ENCODE measurements at places on chromosomes 3 and 15.

GRCh38 chr3:9398700-9399336 is 1.4 kb downstream of the SETD5 start:
- DNase-seq, result peak; percentile 52

- no peak for DNase-seq
These were observed 7.6 kb downstream of the XXYLT1 start for GRCh38 chr3:195263193-195263924.

GRCh38 chr3:156615592-156616173 is 58.7 kb upstream of the TIPARP start:
- DNase-seq, result no peak

DNA sequence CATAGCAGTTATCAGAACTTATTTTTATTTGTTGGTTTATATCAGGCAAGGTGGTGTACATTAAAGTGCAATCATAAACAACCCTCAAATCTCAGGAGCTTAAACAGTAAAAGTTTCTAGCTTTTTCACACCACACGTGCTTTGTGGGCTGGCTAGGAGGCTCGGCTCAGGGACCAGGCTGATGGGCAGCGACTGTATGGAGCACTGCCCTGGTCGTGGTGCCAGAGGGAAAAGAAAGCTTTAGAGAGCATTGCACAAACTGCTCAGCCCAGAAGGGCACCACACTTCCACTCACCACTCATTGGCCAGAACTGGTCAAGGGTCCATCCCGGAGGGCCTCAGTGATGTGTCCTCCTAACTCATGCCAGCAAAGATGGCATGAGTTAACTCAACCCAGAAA is 123.2 kb downstream of the AQP9 start:
- no peak for DNase-seq

DNA sequence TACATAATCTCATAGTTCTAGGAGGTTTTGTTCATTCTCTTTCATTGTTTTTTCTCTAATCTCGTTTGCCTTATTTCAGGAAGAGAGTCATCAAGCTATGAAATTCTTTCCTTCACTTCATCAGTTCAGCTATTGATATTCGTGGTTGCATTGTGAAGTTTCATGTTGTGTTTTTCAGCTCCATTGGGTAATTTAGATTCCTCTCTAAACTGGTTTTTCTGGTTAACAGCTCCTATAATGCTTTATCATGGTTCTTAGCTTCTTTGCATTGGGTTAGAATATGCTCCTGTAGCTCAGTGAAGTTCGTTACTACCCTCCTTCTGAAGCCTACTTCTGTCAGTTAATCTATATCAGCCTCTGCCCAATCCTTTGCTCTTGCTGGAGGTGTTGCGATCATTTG is 69.4 kb upstream of the CD96 start:
- no peak for DNase-seq

DNA sequence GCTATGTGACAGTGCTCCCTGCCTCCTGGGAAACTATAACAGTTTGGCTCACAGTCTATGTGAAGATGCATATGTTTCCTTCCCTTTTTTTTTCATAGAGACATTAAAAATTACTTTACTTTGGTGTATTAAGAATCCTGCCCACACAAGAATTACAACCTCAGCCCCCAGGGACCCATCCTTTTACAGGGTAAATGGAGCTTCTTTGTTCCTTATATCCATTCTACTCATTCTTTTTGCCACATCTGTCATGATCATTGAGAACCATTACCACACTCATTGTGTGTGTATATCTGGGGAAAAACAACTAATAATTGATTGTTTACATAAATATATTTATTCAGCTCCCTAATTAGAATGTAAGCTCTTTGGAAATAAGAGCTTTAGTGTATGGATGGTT is 157.4 kb downstream of the SSR3 start:
- DNase-seq, result no peak

DNA sequence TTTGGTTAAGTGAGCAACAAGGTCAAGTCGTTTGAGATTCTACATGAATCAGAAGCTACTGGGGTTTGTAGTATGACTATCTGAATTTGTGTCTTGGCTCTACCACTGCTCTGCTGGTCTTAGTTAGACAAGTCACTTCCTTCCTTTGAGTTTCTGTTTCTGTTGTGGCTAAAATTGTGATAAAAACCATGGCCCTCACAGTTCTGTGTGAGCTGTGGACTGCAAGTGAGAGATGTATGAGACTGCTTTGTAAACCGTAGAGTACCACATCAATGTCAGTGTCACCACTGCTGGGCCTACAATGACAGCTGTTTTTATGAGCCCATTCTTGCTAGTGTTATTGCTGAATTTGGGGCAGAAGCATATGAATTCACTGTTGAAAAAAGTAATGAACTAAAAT is 32.7 kb downstream of the RARB start:
- no peak for DNase-seq

DNA sequence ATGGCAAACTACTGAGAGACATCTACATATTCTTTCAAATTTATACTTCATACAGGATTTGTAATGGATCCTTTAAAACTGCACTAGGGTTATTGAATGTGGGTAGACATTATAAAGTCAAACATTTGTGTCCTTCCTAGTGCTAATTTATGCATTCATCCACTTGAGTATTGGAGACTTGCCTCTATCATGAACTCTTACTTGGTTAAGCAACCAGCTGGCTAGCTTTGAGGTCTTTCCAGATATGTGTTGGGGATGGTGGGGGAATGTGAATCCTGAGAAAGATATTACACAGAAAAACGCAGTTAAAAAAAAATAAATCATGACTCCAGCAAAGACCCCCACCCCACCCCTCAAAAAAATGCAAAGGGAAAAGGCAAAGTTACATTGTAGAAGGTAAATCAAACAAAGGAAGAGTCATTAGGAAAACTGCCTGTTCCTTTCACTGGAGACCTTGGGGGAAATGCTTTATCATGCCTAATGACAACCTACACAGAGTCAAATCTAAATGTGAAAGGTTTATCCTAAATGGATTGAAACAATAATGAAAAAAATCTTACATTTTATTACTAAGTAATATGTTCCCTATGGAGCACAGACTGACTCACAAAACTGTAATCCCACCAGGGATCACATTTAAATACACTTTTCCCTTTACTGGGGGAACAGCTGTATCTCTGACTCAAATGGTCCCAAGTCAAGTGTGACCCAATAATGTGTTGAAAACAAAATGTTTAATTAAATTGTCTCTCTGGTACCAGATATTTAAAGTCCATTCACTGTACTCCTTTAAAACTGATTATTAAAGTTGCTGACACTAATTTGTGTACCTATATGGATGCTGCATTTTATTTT is 522.3 kb downstream of the ROBO1 start:
- peak; percentile 58 for DNase-seq

DNA sequence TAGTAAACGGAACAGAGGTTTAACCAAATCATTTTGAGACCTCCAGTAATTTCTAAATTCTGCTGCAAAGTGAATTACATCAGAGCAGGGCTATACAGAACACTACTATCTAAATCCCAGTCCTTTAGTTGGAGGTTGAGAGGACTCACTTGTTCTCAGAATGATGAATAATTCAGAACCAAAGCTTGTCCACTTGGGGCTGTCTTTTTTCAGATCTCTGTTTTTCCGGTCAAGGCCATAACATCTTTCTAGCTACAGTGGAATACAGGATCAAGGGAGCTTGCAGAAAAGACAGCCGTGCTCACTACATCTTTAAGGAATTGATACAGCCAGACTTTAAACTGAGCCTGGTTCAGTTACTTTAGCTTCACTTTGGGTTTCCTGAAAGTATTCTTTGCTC is 194.5 kb downstream of the EFHB start:
- no peak for DNase-seq

DNA sequence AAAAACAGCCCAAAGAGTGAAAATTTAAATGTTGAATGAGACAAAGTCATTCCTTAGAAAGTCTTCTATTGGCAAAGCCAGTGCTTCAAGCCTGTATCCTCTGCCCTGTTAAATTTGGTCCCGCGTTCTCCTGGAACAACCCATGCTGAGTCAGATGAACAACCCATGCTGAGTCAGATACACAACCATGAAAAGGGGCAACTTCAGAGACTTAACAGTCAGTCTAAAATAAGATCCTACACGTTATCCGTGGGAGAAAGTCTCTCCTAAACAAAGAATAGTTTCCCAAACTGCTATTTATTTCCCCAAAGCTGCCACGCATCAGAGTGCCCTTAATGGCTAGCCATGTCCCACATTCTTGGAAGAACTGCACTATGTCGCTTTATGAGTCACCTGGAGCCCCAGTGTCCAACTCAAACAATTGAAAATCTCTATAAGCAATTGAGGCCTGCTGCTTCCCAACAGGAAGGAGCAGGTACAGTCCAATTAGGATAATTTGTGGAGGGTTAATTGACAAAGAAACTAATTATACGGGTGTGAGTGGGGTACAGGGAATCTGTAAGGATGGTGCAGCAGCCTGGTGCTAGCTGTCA is 66.1 kb downstream of the WHAMM start:
- no peak for DNase-seq

- no peak for DNase-seq
These were observed 189.9 kb upstream of the THRB start for GRCh38 chr3:24684506-24685023.

- DNase-seq, result peak; percentile 28
These were observed 120.9 kb downstream of the NEK11 start for GRCh38 chr3:131147534-131147933.

DNA sequence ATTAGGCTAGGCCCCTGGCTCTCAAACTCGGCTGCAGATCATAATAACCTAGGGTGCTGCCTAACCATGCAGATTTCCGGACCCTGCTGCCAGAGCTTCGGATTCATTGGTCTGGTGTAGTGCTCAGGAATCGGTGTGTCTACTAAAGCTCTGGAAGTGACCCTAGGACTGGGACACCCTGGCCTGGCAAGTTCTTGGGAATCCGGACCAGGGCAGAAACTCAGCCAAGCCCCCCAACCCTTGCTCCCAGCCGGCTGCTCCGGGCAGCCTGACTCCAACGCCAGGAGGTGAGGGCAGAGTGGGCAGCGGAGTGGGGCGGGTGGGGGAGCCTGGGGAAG is 23.0 kb downstream of the IGDCC3 start:
- DNase-seq, result no peak

- DNase-seq, result no peak
These were observed 188.2 kb downstream of the AGBL1 start for GRCh38 chr15:86267892-86268291.

GRCh38 chr15:59329570-59330350 is 42.9 kb downstream of the MYO1E start:
- DNase-seq, result no peak

DNA sequence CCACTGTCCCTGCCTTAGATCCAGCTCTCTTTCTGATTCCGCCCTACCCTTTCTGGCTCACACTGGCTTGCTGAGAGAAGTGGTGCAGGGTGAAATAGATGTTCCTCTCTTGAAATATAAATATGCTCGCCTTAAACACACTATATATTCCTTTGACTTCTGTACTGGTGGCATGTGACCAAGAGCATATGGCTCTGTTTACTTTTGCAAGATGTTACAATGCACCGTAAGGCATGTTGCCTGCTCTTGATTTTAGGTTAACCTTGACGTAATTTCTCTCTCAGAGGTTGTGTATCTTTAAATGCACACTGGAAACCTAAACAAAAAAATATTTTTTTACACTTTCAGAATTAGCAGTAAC is 749 bp downstream of the RSRC1 start:
- no peak for DNase-seq

DNA sequence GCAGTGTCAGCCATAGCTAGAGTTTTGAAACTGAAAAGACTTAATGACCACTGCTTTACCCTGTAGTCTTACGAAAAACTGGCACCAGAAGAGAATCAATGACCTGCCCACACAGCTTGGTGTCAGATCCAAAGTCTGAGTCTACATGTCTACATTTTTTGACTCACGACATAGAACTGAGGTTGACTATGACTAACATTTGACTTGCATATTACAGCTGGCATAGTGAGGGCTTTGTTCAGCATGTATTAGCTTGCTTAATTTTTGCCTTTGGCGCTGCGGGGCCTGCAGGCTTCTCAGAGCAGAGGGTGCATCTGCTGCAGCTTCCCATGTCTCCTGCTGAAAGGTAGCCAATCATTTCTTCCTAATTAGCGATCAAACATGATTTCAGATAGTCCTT is 167.0 kb downstream of the EBLN2 start:
- DNase-seq, result no peak

- no peak for DNase-seq
These were observed 230.7 kb downstream of the SHQ1 start for GRCh38 chr3:72617424-72618024.

DNA sequence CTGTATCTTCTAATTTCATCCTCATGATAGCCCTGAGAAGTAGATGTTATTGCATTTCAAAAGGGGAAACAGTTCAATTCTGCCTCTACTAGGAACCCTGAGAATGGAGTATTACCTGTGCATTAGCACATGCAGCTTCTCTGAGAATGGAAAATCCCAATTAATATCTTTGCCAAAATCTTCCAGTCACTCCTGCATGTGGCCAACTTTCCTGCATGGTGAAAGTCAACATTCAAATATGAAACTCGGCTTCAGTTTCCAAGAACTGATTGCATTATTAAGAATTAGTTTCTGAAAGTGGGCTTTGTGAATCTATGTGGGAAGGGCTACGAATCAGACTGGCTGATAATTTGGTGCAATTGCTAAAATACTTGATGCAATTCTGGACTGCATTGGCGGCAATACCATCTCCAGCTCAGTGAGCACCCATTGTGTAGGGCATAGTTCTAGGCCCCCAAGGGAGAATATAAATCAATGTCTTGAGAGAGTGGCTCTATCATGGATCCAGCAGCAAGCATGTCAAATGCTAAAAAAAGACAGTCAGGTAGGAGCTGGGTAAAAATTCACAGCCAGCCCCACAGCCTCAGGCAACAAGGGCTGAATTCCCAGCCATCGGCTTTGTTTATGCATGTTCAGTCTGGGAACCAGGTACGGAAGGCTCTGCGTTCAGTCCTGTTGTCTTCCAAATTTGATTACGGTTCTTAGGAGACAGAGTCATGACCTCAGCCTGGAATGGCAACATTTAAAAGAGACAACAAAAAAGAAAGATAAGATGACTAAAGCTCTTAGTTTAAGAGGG is 18.8 kb upstream of the BCL6 start:
- no peak for DNase-seq

DNA sequence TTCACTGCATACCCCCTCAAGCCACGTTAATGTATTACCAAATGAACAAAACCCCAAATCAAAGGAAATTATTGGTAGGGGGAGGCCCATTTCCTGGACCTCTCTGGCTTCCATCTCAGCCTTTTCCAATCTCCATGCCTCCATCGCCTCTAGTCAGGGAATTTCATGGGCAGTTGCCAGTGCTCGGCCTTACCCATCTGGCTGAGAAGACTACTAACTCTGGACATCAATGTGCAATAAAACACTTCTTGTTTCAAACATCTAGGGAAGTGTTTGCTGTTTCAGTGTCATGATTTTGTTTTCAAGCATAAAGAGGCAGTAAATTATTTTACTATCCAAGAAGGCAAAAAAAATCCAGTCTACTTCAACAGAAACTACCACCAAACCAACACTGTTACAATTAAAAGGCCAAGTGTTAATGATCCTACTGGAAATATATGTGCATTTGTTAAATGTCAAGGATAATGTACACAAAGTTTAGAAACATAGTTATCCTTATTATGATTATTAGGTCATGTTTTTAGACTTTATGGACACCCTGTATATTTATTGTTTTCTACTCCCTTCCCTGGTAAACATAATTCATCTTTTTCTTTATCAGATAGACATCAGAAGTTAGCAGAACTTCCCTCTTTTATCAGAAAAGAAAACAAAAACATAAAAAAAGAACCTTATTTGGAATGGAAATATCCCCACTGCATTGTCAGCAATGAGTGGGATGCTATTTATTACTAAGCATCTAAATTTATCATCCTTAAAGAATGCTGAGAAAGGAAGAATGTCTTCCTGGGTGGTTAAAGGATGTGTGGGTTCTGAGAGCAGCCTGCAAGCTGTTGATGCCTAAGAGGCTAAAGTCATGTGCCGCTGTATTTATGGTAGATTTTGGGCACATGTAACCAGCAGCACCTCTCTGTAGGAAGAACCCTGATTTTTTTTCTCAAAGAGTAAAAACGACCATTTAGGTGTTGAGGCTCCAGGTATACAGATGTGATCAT is 15.2 kb downstream of the LDHAL6B start:
- no peak for DNase-seq

Data from HAP-1 (cell line).